ENCODE measurements at places on chromosomes 11 and 22.

DNA sequence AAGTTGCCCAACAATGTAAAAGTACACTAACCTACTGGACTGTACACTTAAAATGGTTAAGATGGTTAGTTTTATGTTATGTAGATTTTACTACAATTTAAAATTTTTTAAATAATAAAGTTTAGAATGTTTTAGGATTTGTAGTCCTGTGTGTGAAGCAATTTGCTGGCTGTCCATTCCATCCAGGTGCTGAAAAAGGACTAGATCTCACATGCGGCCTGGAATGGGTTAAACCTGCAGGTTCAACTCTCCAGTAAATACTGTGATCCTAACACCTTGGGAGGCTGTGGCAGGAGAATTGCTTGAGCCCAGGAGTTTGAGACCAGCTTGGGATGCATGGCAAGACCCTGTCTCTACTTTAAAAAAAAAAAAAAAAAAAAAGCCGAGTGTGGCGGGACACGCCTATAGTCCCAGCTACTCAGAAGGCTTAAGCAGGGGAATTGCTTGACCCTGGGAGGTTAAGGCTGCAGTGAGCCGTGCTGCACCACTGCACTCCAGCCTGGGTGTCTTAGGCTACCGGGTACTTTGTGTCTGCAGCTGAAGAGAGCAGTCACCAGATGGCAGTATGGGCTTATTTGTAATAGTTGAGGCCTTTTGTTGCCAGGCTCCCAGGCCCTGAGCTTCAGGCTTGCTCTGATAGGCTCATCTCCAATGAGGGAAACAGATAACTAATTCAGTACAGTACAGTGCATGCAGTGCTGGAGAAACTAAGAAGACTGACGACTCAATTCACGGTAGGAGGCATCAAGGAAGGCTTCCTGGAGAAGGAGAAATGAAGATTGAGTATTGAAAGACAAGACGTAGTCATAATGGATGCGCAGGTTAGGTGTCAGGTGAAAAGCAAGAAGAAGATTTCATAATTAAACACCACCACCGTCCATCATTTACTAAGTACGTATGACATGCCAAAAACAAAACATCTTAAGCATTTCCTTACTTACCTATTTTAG, 64.7 kb upstream of the ASPHD2 start:
- DNase-seq, result no peak

GRCh38 chr11:59224351-59224928, 11.7 kb upstream of the MPEG1 start:
- no peak for DNase-seq

GRCh38 chr11:87560352-87560751, 522.6 kb downstream of the TMEM135 start:
- no peak for DNase-seq

DNA sequence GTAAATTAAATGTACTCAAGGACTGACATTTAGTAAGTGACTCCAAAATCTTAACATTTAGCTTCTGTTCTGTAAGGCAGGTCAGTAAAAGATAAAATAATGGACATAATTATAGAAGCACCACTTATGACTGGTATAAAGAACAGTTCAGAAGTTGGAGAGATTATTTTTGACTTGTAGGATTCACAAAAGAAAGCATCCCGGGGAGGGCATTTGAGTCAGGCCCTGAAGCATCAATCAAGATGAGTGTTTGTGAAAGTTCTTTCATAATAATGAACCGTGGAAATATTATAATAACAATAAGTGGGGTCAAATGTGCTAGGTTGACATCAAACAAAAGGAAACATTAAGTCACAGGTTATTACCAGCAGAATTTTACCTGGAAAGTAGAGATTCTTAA, 201.9 kb downstream of the DDX10 start:
- no peak for DNase-seq

GRCh38 chr11:118939404-118939915, 13.7 kb upstream of the BCL9L start:
- no peak for DNase-seq

All from NCI-H187 (cell line).